KG1 (cell line): ENCODE measurements at places on chromosomes 6 and 20.

GRCh38 chr6:161238500-161238899 lies 35.4 kb downstream of the AGPAT4 start:
- DNase-seq: no peak

DNA sequence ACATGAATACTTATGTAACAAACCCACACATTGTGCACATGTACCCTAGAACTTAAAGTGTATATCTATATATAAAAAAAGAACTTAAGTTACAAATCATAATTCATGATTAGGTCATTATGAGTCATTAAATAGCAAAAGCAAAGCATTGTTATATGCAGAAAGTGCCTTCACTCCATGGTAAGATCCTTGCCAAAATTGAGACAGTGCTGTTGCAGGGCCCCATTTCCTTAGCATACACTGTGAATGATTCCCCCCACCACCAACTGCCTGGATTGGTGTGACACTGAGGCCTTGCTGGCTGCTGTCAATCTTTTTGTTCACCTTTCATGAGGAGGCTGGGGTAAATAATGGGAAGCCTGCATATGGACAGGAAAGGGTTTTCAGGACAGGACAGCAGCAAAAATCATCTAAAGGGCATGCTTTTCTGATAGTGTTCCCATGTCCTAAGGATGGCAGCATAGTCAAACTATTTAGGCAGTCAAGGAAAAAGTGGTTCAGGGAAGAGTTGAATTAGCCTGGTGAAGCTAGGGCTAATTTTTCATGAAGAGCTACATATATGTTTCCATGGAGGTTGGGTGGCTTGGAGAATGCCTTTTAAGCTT lies 188.2 kb upstream of the ASCC3 start:
- no peak for DNase-seq

DNA sequence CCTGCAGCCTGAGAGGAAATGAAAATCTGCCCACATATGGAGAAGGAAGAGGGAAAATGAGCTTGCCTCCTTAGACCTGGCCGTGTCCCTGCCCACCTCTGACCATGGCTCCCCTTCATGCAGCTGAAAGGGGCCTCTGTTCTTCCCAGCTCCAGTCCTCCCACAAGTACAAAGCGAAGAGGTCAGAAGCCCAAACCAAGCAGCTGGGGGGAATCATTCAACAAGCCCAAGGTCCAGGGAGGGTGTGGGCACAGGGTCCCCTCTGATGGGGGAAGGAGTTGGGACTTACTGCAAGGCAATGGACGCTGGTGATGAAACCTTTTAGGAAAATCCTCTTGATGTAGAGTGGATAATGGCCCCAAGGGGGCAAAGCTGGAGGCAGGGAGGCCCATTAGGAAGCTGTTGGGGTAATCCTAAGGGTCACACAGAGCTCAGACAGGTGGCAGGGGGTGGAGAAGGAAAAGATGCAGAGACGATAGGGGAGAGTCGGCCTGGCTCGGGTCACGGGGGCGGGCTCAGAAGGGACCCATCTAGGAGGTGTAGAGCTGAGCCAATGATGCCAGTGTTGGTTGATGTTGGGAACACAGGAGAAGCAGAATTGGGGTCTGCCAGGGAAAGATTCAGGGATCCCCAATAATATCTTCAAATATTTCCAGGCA lies 16.1 kb upstream of the GRM4 start:
- no peak for DNase-seq

GRCh38 chr6:122861594-122861993 lies 72.5 kb downstream of the SMPDL3A start:
- DNase-seq: no peak

- DNase-seq: no peak
These were observed 51.9 kb downstream of the UNC5CL start for GRCh38 chr6:40986921-40987819.
